Panc1 (cell line): ENCODE measurements at places on chromosomes 6 and 20. TPM values are rescaled to one million over a fixed set of nuclear protein-coding genes. Genes with fewer than 3 reads are reported as not detected.

CST5 gene
- not detected for total RNA-seq

SLC22A7 gene
- total RNA-seq: not detected

GSTA5 gene
- total RNA-seq: not detected

BTN1A1 gene
- 0.10 TPM for total RNA-seq

OPRM1 gene
- total RNA-seq: not detected

GABRR1 gene
- total RNA-seq: not detected

C20orf144 gene
- total RNA-seq: not detected

DDO gene
- 0.39 TPM for total RNA-seq

- no peak for DNase-seq
Measured at GRCh38 chr20:62304331-62305148, 1.7 kb downstream of the ADRM1 start.

- peak; percentile 4 for DNase-seq
Measured at GRCh38 chr6:135675862-135676261, 175.6 kb upstream of the PDE7B start.

- no peak for DNase-seq
Measured at GRCh38 chr20:44886266-44886651, 754 bp downstream of the YWHAB start.

DNA sequence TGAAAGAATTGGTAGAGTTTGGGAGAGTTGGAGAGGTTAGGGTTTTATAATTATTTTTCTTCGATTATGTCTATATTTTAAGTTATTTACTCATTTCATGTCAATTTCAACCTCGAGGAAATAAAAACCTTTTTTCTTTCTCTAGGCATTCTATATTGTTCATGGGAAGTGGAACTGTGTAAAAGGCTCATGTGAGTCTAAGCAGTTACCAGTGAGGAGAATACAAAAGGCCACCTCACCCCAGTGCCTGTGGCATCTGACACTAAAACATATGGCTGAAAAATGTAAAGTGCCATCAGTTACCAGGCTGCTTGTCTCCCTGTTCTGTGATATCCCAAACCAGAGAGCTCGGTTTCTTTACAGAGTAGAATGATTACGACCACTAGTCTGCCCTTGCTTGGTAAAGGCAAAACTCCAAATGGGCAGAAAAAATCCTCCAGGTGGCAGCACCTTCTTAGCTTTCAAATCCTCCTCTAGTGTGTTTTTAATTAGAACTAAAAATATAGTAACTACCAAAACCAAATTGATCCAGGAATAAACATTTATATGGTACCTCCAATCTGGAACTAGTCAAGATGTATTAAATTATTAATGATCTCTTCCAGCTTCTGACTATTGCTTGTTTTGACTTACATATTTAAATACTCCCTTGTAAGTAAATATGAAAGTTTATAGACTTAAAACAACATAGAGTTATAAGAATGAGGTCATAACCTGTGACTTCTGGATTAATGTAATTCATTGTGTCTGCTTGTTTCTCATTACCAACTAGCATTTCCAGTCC, 122.6 kb upstream of the MCHR2 start:
- DNase-seq: peak; percentile 56

- no peak for DNase-seq
Measured at GRCh38 chr20:46376196-46376785, 30.1 kb downstream of the ELMO2 start.

- DNase-seq: no peak
Measured at GRCh38 chr6:149699150-149699549, 18.8 kb downstream of the LATS1 start.

- no peak for DNase-seq
Measured at GRCh38 chr6:148682990-148683389, 63.8 kb upstream of the UST start.

- no peak for DNase-seq
Measured at GRCh38 chr6:109260701-109261100, 121.6 kb downstream of the CD164 start.

- DNase-seq: peak; percentile 25
Measured at GRCh38 chr6:108002365-108003221, 44.6 kb upstream of the SEC63 start.

DNA sequence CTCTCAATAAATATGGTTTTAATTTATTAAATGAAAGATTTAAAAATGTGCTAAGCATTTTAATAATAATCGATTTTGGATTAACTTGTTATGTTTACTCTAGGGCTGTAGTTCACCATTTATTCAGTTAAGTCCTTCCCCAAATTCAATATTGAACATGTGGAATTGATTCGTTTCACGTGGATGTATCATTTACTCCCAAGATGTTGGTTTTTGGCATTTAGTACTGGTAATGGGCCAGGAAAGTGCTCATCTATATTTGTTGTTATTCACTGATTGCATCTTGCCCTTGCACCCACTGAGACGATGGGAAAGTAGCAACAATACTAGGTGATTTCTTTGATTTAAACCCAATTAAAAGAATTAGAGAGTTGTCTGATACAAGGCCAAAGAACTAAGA, 97.1 kb downstream of the ESR1 start:
- DNase-seq: no peak

- DNase-seq: no peak
Measured at GRCh38 chr6:113320653-113321052, 536.5 kb upstream of the MARCKS start.

GRCh38 chr6:14876778-14877613, 368.9 kb upstream of the JARID2 start:
- DNase-seq: no peak

GRCh38 chr6:3380344-3381232, 76.3 kb downstream of the SLC22A23 start:
- DNase-seq: no peak

GRCh38 chr20:47688385-47689381, 96.6 kb downstream of the SULF2 start:
- no peak for DNase-seq

GRCh38 chr20:47348539-47349142, 7.9 kb downstream of the ZMYND8 start:
- DNase-seq: no peak

DNA sequence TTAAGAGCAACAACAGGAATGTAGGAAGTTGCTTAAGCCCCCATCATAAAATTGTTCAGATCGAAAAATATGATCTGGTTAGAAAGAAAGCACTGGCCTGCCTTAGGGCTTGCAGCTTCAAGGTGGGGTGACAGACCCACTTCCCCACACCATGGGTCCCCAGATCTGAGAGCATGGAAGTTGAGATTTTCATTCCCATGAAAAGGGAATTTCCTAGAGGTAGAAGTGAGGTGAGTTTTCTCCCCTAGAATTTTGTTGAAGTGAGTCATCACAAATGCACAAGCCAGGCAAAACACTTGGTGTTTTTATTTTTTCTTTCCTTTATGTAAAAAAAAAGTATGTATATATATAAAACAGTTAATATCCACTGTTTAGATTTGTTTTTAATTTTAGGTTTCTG, 213.6 kb upstream of the SUPT3H start:
- DNase-seq: no peak

GRCh38 chr6:158242071-158242606, 70.1 kb upstream of the TULP4 start:
- no peak for DNase-seq

- no peak for DNase-seq
Measured at GRCh38 chr6:61555993-61556392, 730.0 kb downstream of the KHDRBS2 start.

GRCh38 chr6:41675176-41675775, 37.0 kb downstream of the MDFI start:
- DNase-seq: no peak

GRCh38 chr20:46324960-46325703, 16.8 kb upstream of the CDH22 start:
- no peak for DNase-seq

GRCh38 chr20:34834459-34834893, 9.0 kb upstream of the NCOA6 start:
- peak; percentile 22 for DNase-seq

GRCh38 chr6:168784426-168784825, 343.4 kb downstream of the SMOC2 start:
- no peak for DNase-seq

DNA sequence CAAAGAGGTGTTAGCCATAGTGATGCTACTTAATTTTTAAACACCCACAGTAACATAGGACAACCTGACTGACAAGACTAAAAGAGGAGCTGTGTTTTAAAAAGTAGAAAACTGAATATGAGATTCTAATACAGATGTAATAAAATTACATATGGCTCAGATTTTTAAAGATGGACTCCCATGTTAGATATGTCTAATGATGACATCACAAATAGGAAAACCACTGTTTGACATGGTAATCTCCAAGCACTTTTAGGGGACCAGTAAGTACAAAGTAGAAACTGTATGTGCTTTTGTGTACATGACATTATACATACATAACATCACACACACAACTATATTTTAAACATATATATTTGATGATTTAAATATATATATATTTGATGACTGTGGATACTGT, 16.8 kb downstream of the GCLC start:
- no peak for DNase-seq

- no peak for DNase-seq
Measured at GRCh38 chr20:1707588-1708449, 50.2 kb upstream of the SIRPG start.

DNA sequence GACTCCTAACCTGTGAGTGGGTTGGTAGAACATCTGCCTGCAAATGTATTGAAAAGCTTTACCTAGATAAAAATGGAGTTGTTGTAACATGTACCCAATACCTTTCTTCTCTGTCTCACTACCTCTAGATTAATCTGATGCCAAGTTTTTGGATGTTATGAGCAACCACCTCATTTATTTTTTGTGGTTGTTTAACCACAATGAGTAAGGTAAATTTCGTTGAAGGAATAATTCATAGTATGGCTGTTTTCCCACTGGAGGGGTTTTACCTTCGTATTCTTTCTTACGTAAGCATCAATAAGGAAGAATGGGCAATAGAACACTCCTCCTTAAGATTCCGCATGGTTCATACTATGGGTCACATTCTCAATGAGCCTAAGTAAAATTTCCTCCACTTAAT, 165.4 kb downstream of the CDH26 start:
- no peak for DNase-seq

DNA sequence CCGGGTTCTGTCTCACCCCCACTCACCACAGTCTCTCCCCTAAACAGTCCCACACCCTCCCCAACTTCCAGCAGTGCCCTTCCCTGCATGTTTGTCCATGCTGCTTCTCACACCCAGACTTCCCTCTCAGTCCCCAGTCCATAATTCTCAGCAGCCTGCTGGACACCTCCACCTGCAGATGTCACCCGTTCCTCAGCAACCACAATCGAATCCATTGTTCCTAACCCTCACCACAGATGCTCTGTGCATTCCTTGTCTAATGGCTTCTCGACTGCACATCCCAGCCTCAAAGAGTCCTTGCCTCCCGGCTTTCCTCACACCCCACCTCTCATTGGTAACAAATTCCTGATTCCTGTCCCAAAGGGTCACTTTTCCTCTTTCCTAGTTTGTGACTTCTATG, 55.6 kb downstream of the GOPC start:
- DNase-seq: no peak

- DNase-seq: no peak
Measured at GRCh38 chr6:166826264-166826663, 130.1 kb downstream of the RNASET2 start.

DNA sequence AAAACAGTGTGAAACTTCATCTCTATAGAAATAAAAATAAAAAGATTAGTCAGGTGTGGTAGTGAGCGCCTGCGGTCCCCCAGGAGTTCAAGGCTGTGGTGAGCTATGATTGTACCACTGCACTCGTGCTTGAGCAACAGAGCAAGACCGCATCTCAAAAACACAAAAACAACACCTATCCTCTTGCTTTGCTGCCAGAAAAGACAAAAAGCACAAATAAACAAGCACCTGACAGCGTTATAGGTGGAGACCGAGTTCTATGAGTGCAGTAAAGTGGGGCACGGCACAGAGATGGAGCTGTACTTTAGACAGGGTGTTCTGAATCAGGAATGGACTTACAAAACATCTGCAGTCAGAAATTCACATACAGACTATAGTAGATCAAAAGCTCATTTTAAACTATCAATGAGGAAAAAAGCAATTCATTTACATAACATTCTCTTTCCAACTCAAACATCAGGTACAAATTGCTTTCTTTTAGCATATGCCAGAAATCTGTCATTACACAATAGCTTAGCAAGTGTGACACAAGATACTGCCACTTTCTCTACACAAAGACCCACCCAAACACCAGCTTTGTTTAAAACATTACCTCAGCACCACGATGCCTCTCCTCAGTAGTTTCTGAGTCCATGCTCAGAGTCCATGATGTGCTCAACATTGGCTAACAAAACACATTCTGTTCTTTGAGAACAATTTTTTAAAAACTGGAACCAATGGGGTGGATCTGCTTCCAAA, 10.1 kb downstream of the EZR start:
- no peak for DNase-seq

DNA sequence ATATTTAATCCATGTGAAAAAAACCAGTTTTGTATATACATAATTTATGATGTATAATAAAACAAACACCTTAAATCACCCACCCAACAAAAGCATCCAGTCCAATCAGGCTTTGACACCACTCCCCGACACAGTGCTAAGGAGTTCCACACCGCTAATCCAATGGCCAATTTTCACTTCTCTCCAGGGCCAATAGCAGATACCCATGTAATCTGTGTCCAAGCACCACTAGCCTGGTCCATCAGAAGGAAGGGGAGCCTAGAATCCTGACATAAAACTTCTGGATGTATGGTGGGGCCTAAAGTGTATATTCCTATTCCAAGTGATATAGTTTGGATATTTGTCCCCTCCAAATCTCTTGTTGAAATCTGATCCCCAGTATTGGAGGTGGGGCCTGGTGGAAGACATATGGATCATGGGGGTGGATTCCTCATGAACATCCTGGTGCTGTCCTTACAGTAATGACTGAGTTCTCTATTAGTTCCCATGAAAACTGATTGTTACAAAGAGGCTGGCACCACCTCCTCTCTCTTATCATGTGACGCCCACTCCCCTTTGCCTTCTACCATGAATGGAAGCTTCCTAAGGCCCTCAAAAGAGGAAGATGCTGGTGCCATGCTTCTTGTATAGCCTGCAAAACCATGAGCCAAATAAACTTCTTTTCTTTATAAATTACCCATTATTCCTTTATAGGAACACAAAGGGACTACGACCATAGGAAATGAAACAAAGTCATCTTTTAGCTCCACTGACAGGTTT, 20.8 kb downstream of the RALGAPA2 start:
- no peak for DNase-seq

GRCh38 chr6:113907102-113907815, 50.1 kb downstream of the MARCKS start:
- no peak for DNase-seq

DNA sequence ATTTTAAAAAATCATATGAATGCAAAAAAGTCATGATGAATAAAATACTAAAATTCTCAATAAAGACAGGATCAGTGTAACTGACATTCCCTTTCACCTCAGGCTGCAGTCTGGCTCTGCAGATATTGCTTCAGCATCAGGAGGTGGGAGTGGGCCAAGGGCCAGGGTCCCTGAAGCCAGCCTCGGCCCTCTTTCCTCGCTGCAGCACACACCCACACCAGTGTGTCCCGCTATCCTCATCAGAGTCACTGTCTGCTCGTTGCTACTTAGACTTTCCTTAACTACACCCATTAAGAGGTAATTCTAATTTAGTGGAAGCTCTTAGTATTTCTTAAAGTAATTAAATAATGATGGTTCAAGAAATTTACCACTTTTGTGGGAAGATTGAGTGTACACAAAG, 298.2 kb downstream of the UBE3D start:
- DNase-seq: no peak

- DNase-seq: no peak
Measured at GRCh38 chr20:20214757-20215275, 153.1 kb upstream of the INSM1 start.

- DNase-seq: no peak
Measured at GRCh38 chr6:159100395-159101182, 55.8 kb upstream of the TAGAP start.

- no peak for DNase-seq
Measured at GRCh38 chr20:1328680-1329330, at the start of gene SDCBP2. Gene SDCBP2 (minus strand): TSS chr20:1329139. CDS start chr20:1320416, 8,723 bp downstream.
